ENCODE measurements at places on chromosomes 16 and 17.

GRCh38 chr17:43983515-43984411 lies 20.7 kb upstream of the NAGS start:
- DNase-seq: no peak

DNA sequence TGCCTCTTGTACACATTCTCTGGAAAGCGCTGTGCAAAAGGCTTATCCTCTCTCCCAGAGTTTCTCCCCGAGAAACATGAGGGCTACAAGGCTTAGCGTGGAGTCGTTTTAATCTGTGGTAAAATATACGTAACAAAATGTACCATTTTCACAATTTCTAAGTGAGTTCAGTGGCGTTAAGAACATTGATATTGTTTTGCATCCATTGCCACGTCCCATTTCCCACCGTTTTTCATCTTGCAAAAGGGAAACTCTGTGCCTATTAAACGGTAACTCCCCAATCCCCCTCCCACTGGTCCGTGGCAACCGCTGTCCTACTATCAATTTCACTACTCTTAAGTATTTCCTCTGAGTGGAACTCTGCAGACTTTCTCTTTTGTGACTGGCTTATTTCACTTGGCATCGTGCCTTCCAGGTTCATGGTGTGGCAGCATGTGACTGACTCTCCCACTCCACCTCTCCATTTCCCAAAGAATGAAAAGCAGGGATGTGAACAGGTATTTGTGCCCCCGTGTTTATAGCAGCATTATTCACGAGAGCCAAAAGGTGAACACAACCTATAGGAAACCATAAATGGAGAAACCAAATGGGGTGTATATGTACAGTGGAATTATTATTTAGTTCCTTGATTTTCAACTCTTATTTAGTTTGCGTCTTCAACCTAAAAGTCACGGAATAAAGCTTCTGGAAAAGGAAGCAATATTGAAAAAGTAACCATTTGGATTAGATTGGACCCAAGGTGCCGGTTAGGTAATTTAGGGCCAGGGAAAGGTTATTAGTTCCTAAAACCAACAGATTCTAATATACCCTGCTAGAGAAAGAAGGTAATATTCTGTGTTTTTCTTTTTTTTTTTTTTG lies 1.1 kb upstream of the USP32 start:
- DNase-seq: peak; percentile 51

DNA sequence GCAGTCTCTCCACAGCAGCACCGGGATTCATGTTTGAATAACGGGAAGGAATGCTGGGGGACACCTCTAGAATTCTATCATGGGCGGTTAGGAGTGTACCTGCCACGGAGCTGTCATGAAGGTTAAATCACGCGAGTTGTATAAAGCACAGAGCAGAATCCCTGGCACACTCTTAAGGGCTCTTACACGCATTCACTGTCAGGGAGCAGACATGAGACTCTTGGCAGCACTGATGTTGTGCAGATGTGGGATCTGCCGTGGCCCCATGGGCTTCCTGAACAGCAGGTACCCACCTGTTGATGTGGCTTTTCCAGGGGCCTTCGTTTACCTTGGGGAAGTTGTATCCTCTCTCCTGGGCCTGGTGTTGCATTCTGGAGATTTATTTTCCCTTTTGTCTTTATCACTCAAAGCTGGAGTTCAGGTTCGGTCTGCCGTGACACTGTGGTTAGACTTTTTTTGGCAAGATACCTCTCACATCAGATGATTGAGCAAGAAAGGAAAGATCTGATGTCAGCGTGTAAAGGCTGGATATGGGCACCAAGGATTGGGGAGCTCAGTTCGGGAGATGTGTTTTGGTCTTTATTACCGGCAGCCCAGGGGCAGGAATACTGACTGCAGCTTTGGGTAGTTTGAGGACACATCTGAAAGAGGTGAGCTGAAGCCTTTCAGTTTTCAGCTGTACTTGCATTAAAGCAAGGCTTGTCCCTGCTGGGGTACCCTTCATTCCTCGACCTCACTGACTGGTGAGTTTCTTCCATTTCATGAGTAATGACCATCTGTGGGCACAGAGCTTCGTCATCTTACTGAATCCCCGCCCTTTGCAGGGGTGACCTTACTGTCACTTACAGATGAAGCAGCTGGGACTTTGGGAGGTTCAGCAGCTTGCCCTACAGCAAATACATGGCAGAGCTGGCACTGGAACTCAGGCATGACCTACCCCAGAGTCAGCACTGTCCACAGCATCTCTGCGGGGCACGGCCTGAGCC lies 19.3 kb downstream of the KNOP1 start:
- DNase-seq: no peak

GRCh38 chr17:62713086-62713881 lies 85.8 kb downstream of the MRC2 start:
- DNase-seq: no peak

DNA sequence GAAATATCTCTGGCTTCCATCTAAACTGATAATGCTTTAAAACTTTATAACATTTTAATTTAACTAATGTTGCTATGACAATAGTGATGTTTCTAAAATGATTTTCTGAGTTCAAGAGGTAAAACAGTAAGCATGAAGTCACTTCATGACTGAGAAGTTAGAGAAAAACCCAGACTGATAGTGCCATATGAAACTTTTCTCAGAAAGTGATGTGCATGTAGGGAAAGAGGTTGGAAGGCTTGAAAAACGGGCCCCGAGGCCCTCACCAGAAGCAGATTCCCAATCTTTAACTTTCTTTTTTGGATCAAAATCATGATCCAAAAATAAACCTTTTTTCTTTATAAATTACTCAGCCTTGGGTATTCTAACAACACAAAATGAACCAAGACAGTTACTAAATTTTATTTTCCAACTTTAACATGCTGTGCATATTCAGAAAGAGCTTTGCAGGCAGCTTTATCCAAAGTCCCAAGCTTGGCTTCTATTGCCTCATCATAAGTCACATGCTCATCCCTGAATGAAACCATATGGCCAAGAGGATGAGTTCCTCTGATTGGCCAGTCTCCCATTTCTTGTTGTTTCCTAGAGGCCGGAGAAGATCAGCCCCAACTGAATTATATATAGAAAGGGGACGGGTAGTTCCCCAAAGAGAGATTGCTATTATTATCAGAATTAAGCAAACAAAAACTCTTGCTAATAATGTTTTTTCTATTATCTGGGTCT lies 357.6 kb upstream of the SALL1 start:
- no peak for DNase-seq

GRCh38 chr16:49014277-49015224 lies 267.1 kb downstream of the CBLN1 start:
- no peak for DNase-seq

GRCh38 chr17:21400816-21401593 lies 24.8 kb downstream of the KCNJ12 start:
- no peak for DNase-seq

GRCh38 chr16:11546608-11547061 lies 40.1 kb downstream of the LITAF start:
- DNase-seq: no peak

GRCh38 chr17:82849076-82849945 lies 9.5 kb upstream of the ZNF750 start:
- no peak for DNase-seq

- no peak for DNase-seq
Measured at GRCh38 chr17:17500999-17501605, 4.9 kb upstream of the RASD1 start.

- no peak for DNase-seq
Measured at GRCh38 chr17:66632731-66633130, 202.2 kb upstream of the CACNG5 start.

DNA sequence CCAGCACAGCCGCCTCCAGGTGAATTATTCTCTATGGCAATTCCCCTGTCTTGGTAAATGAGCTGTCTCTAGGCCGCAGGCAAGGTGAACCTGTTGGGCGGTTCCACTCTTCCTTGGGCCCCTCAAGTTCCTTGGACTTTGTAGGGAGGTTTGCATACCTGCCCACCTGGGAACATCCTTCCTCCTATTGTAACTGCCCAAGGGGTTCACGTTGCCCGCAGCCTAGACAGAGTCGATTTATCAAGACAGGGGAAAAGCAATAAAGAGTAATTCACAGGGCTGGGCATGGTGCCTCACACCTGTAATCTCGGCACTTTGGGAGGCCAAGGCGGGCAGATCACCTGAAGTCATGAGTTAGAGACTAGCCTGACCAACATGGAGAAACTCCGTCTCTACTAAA lies 122.5 kb downstream of the KCNJ18 start:
- no peak for DNase-seq

DNA sequence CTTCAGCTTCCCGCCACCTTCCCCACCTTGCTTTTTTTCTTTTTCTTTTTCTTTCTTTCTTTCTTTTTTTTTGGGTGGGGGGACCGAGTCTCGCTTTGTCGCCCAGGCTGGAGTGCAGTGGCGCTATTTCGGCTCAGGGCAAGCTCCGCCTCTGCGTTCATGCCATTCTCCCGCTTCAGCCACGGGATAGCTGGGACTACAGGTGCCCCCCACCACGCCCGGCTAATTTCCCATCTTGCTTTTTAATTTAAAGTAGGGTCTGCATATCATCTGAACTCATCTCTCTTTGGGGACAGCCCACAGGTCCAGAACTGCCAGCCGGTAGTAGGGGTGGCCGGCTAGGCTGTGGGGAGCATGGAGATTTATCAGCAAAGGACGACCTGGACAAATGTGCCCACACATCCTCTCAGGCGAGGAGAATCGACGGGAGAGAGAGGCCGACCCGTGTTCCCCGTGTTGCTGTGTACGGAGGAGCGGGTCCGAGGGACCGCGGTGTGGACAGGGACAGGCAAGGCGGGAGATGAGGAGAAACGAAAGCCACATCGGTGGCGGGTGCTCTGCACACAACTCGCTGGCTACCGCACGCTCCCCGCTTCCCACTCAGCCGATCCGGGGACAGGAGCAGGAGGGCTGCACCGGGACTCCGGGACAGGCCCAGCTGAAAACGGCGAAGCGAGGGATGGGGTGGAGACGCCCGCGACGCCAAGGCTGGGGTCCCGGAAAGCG lies 2.4 kb downstream of the MT1M start:
- no peak for DNase-seq

GRCh38 chr16:49857423-49858181 lies 1.7 kb upstream of the ZNF423 start:
- peak; percentile 36 for DNase-seq

DNA sequence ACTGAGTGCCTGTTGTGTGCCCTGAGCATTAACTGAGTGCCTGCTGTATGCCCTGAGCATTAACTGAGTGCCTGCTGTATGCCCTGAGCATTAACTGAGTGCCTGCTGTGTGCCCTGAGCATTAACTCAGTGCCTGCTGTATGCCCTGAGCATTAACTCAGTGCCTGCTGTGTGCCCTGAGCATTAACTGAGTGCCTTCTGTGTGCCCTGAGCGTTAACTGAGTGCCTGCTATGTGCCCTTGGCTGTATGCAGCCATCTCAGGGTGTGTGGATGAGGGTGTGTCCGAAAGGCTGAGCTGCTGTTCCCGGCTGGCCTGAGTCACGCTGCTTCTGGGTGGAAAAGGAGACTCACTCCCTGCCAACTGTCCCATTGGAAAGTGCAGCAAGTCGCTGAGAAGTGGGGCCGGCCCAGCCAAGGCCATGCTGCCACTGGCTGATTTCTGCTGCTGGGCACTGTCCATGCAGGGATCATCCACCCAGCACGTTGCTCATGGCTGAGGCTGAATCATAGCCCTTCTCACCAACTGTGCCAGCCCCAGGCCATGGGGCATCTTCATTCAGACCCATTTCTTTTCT lies 113.8 kb downstream of the OR1D5 start:
- peak; percentile 39 for DNase-seq

DNA sequence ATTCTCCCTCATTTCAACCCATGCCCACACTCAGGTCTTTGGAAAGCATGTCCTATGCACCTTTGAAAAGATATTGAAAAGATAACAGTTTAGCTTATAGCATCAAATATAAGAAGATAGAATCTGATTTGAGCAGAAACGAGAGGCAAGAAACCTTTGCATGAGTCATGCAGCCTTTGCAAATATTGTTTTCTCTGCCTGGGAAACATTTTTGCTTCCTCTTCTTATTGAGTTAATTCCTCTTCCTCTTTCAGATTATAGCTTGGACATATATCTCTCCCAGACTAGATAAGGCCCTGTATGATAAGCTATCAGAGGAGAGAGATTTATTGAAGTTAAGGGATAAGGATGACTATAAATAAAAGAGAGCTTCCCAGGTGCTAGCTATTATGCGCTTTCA lies 46.1 kb upstream of the KCNJ2 start:
- DNase-seq: no peak

DNA sequence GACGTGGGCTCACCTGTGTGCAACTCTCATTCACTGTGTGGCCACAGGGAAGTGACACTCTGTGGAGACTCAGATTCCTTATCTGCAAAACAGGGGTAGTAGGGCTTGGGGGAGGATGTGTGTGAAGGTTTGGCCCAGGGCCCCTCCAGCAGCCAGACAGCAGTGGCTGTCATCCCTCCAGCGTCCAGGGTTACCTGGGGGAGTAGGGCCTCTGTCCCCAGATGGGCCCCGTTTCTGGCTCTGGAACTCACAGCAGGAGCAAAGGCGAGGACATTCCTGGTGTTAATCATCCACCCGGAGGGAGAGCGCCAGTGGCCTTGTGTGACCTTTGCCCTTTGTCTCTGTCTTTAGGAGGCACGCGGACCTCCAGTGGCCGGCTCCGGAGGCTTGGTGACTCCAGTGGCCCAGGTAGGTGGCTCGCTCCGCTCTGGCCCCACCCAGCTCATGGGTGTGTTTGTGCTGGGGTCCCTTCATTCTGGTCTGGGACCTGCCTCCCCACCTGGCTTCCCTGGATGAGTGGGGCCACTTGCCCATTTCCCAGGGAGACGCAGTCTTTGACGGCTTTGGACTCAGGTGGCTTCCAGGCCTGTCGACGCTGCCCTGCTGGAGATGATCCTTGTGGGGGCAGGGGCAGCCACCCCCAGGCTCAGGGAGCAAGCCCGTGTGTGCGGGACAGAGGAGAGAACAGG lies 166.2 kb downstream of the SEC14L1 start:
- no peak for DNase-seq

DNA sequence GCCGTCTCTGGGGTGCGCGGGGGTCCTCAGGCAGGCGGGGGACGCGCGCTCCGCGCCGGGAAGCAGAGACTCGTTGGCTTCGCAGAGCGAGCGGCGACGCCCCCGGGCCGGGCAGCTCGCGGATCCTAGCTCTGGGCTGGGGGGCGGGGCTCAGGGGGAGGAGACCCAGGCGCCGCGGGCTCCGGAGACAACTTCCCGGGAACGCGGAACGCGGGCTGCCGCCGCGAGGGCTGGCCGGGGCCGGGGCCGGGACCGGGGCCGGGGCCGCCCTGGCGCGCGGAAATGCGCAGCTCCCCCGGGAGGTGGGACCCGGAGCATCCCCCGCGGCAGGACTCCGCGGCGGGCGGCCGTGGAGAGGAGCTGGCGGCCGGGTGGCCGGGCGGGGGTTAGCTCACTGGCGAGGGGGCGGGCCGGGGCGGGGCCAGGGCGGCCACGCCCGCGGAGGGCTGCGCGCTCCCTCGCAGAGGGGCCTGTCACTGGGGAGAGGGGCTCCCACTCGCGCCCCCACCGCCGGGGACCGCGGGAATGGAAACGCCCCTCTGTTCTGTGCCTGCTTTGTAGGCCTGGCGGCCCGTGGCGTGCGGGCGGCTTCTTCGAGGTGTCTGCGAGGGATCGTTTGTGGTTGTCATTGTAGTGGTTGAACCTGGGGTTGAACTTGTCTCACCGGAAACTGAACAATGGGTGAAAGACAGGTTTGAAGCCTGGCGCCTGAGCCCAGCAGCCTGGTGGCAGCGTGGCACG lies at the start of gene GAS7:
Gene GAS7 (minus strand): TSS at position 98 of the 741 bp plus-strand sequence.
- DNase-seq: no peak

GRCh38 chr16:70635336-70636016 lies 10.9 kb upstream of the IL34 start:
- DNase-seq: peak; percentile 66

Measured in RKO (cell line).